ENCODE measurements at places on chromosomes 5 and 9.
A peak's percentile ranks its signal among the peaks of the same experiment; 100 is the strongest.

DNA sequence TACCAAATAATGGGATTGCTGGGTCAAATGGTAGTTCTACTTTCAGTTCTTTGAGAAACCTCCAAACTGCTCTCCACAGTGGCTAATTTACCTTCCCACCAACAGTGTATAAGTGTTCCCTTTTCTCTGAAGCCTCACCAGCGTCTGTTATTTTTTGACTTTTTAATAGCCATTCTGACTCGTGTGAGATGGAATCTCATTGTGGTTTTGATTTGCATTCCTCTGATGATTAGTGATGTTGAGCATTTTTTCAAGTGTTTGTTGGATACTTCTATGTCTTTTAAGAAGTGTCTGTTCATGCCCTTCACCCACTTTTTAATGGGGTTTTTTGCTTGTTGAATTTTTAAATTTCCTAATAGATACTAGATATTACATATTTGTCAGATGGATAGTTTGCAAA, 28.4 kb upstream of the SUSD1 start:
- no peak for DNase-seq

DNA sequence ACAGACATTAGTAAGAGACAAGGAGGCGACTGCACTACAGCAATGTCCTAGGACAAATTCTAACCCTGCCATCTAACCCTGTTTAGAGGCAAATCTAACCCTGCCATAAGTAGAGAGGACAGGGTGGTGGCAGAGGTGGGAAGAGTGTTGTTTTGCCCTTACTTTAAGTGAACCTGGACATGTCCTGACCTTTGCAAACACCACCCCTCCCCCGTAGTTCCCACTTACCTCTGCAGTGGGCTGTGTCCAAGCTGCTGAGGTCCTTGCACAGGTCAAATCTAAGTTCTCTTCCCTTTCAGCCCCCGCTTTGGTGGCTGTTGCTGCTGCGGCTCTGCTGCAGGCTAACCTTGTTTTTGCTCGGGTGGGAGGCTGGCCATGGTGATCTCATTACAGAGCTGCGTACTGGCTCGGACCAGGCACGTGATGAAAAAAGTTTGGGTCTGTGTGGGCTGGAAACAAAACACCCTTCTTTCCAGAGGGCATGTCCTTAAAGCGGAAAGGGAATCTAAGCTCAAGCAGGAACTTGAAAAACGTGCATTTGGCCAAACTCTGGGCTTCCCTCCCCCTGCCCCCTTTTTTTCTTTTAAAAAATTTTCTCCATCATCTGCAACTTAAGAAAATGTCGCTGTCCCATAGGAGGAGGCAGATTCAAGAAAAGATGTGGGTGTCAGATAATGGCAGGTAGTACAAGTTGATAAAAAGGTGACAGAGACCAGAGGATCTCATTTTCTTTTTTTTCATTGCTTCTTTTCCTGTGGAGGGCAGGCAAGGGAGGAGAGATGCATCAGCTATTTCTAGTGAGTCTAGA, at the start of gene FAXDC2:
Gene FAXDC2 (minus strand): TSS at position 349 of the 808 bp plus-strand sequence. CDS start 12,425 bp downstream, outside the sequence.
- DNase-seq, result no peak

DNA sequence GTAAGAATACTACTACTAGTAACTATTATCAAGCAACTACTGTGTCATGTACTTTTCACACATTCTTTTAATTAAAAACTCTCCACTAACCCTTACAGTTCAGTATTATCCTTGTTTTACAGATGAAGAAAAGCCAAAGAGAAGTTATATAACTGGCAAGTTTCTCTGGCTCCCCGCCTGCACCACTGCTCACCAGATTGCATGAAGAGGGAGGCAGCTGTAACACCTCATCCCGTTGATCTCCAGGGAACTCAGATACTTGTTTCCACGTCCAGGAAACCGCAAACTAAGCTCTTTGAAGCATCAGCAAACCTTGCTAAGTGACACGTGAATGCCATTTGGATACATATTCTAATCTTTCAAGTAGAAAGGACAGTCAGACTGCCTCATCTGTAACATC, 70.3 kb downstream of the RIGI start:
- no peak for DNase-seq

DNA sequence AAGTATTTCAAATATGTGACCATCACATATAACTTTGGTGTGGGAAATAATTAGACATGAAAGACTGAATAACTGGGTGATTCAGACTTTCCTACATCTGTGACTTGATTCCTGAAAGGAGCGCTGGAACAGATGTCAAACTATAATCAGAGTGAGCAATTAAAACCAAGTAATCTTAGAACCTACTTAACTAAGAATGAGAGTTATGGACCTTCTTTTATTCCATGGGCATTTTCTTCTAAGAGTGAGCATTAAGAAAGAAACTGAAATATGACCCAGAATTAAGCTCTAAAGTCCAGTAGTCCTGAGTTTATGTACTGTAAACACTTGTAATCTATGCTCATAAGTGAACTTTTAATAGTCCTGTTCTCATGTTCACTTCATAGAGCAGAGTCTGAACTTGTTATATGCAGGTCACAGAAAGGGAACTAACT, 68.4 kb downstream of the PAM start:
- no peak for DNase-seq

DNA sequence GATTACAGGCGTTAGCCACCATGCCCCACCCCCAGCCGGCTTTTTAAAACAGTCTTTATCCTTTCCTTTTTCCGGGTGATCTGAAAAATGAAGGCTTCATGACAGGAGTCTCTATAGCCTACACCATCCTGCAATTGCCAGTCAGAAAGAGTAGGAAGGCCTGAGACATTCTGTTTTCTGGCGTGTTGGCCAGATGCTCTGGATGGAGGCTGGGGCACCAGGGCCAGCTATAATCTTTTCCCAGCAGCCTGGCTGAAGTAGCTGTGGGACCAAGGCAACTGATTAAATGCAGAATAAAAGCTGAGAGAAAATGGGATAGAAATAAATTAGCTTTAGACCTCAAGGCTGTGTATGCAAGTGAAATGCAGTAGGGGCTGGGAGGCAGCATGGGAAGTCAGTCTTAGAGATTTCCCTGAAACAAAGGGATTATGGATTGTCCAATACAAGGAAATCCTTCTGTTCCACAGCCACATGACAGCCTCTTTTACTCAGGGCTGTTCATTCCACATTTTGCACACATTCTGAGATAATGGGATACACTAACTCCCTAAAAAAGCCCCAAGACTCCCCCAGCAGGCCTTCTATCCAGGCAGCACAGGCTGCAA, 116.0 kb upstream of the LRRTM2 start:
- DNase-seq, result no peak

DNA sequence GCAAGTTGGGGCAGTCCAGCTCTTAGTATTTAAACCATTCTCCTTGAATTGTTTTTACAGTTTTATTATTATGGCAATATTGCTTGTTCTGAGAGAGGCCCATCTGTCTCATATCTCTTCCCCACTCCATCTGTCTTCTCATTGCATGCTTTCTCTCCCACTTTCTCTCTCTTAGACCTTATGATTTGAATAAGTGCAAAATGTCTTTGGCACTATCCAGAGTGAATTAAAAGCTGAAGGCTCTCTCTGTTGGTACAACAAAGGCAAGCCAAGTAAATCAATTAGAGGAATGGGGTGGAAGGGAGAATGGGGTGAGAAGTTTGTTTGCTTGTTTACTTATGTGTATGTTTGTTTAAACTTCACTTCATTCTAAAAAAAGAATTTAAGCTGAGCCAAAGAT, 195.3 kb upstream of the RFX3 start:
- no peak for DNase-seq

GRCh38 chr9:1400983-1401382, 350.8 kb downstream of the DMRT2 start:
- no peak for DNase-seq

- DNase-seq, result no peak
These were observed 12.0 kb upstream of the PHYKPL start for GRCh38 chr5:178244576-178244975.

- DNase-seq, result peak; percentile 77
These were observed 402.3 kb upstream of the CHD1 start for GRCh38 chr5:99331061-99331460.

GRCh38 chr5:92492908-92493307, 1088.1 kb downstream of the NR2F1-AS1 start:
- DNase-seq, result no peak

- DNase-seq, result no peak
These were observed 347.3 kb downstream of the ENC1 start for GRCh38 chr5:74293182-74293581.

DNA sequence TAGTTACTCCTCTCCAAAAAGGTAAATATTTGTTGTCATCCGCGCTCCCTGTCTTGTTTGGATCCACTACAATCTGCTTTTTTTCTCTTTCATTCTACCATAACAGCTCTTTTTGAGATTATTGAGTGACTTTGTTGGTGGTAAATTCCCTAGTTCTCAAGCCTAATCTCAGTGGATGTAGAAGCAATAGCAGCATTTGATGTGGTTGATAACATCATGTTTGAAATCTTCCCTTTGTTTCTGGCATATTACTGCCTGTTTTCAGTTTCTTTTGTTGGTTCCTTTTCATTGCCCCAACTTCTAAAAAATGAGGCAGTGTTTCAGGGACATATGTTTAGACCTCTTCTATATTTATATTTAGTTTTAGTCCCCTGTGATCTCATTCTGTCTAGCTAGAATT, 8.9 kb downstream of the CDC42SE2 start:
- no peak for DNase-seq

- no peak for DNase-seq
These were observed 92.5 kb downstream of the ROR2 start for GRCh38 chr9:91857291-91858212.

DNA sequence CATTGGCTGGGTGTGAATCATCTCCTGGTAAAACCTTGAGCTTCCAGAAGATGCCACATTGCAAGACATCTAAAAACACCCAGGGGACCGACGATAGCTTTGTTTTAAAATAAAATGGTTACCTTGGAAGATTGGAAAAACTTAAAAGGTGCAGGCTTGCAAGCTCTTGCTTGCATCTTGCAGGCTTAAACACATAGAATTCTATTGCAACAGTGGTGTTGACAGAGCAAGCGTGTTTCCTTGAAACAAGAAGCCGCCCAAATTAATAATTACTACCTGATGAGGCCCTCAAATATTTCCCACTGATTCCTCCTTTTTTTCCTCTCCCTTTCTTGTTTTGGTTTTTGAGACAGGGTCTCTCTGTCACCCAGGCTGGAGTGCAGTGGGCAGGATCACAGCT, 137.1 kb upstream of the BASP1 start:
- no peak for DNase-seq

GRCh38 chr5:107966201-107966600, 295.5 kb upstream of the EFNA5 start:
- DNase-seq, result no peak

DNA sequence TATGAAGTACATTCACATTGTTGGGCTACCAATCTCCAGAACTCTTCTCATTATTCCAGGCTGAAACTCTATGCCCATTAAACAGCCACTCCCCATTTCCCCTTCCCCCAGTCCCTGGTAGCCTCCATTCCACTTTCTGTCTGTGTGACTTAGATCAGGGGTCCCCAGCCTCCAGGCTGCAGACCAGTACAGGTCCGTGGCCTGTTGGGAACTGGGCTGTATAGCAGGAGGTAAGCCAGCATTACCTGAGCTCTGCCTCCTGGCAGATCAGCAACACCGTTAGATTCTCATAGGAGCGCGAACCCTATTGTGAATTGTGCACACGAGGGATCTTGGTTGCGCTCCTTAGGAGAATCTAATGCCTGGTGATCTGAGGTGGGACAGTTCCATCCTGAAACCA, 23.1 kb downstream of the ZNF618 start:
- no peak for DNase-seq

DNA sequence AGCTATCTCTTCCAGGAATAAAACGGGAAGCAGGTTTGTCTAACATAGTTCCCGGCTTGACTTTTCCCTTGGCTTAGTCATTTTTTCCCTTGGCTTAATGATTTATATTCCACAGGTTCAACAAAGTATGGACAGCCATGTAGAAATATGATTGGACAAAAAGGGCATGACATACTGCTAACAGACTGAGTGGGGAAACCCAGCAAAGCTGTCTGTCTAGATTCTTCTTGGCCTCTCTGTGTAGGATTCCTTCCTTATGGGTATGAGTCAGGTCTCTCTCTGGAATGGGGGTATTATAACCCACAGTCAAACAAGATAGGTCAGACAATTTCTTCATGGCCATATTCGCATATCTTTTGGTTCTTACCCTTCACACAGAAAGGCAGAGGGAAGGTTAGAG, 5.7 kb upstream of the MTAP start:
- no peak for DNase-seq

DNA sequence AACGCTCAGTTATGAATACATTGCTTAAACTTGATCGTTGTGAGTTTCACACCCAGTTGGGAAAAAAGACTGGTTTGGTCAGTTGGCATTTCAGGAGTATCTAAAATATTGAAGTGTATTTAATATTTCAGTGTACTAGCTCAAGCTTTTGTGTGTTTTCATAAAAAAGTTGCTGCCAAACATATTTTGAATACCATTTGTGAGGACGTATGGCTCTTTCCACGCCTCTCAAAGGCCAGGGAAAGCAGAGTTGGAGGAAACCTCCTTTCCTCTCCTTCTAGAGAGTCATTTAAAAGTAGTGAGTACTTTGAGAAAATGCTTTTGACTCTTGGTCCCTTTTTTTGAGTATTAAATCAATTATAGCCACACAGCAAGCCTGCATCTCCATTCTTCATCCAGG, 43.2 kb upstream of the ANKRD33B start:
- no peak for DNase-seq

GRCh38 chr9:79189511-79189924, 382.2 kb upstream of the TLE4 start:
- no peak for DNase-seq

DNA sequence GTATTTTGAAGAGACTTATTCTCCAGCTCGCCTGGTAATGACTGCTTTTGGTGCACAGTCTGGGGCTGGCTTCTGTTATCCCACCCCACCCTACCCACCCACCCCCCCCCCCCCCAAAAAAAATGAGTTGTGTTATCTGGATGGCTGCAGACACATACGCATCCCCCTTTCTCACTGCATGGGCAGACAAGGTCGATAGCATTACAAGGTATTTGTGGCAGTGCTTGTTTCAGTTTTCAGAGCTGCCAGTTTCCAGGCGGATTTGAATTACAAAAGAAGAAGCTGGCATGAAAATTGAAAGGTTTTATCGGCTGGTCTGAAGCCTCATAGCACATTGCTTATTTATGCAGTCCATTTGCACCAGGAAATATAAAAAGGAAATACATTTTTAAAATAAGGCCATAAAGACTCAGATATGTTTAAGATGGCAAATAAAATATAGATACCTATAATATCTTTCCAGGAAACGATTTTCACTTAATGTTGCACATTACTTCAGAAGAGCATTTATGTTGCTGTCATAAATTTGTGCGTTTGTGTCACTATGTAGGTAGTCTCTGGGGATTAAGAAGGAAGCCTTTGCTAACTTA, 85.1 kb upstream of the GRHPR start:
- peak; percentile 55 for DNase-seq

DNA sequence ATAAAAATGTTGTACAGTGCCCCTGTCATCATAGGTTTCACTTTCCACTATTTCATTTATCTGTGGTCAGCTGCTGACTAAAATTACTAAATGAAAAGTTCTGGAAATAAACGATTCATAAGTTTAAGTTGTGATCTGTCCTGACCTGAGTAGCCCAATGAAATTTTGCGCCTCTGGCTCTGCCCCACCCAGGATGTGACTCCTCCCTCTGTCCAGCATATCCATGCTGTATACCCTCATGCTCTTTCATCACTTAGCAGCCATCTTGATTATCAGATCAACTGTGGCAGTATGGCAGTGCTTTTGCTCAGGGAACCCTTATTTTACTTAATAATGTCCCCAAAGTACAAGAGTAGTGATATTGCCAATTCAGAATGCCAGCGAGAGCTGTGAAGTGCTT, 97.3 kb downstream of the STARD4 start:
- no peak for DNase-seq

All from NCI-H1092 treated with DMSO at 0.1 percent for 48 hours (cell line).